ENCODE measurements at places on chromosomes 1 and 21.

DNA sequence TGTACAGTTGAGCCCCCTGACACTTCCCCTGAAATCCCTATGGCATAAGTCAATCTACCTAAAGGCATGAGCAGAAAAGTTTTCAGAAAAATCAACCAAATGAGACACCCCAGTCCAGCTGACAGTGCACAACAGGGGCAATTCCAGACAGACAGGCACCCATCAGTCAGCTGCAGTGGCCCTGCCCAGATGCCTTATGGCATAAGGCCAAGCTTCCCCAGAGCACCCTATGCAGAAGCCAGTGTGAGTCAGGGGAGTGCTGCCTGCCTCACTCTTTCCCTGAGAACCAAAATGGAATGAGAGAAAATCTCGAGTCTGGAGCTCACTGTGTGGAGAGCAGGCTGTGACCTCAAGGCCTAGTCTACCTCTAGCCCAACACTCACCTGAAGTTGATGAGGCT is 38.1 kb downstream of the MRAP start:
- DNase-seq = peak; percentile 60

GRCh38 chr1:24297187-24297851 is 21.8 kb upstream of the GRHL3 start:
- no peak for DNase-seq

DNA sequence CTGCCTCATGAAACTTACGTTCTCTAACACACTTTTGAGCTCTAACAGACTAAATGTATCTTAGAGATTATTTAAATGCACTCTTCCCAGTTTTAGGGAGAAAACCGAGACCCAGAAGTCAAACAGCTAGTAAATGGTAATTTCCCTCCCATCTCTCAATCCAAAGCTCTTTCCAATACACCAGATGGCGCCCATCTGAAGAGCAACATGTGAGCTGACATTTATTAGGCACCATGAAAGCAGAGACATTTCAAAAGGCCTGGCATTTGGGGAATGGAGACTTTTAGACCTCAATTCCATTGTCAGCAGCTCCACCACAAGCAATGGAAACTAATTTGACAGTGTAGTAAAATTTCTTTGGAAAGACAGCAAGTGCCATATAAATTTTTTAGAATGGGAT is 191.4 kb downstream of the DAB1 start:
- DNase-seq = no peak

- DNase-seq = no peak
These were observed 12.7 kb downstream of the PAFAH2 start for GRCh38 chr1:25985171-25985570.

DNA sequence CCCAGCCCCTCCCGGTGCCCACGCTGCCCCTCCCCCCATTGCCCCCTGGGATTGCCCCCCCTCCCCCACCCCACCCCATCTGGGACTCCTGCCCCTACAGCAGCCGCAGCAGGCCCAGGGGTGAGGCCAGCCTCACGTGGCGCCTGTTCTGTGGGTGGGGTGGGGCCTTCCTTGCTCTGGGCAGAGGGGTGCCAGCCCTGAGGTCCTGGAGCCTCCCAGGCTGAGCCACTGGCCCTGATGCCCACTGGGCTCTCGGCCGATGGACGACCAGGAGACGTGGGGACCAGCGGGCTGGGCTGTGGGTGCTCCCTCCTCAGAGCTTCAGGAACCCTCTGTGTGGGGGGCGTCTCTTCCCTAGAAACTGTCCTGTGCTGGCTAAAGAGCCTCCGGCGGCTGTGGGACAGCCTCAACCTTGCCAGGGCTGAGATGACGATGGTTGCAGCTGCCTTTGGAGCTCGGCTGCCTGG is 5.8 kb upstream of the C1orf159 start:
- no peak for DNase-seq

DNA sequence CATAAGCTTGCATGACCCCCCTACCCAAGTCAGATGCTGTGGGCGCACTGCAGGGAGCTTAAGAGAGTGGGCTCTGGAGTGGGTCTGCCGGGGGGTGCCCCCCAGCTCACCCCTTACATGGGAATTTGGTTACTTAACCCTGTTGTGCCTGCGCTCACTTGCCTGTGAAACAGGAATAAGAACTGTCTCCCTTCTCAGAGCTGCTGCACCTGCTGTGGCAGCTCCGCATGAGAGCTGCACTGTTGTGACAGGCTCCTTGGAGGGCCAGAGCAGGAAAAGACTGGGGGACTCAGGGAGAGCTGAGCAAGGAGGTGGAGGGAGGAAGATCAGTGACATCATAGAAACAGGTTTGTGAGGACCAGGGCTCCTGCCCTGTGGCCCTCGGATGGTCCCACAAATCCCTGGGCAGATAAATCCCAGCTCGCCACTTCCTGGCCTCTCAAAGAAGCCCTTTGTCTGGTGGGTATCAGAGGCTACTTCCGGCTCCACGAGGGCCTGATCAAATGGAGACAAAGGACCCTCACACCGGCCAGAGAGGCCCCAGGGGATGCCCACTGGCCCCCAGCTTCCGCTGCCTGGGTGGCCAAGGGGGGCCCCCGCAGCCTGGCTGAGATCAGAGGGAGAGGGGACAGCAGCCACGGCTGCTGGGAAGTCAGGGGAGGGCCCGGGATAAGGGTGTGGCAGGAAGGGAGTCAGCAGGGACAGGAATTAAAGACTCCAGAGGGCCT is 28.9 kb upstream of the LAPTM5 start:
- DNase-seq = no peak

- peak; percentile 60 for DNase-seq
These were observed 31.9 kb downstream of the MROH9 start for GRCh38 chr1:170967042-170967910.

GRCh38 chr1:73517603-73518191 is 680.3 kb downstream of the LRRIQ3 start:
- DNase-seq = no peak

GRCh38 chr1:110017792-110018191 is 16.6 kb upstream of the STRIP1 start:
- DNase-seq = no peak

- no peak for DNase-seq
These were observed 9.8 kb downstream of the ERRFI1 start for GRCh38 chr1:8016210-8016894.

- DNase-seq = no peak
These were observed 6.4 kb downstream of the TCHH start for GRCh38 chr1:152108882-152109222.

GRCh38 chr1:174794861-174795260 is 204.9 kb upstream of the CACYBP start:
- DNase-seq = no peak

GRCh38 chr1:219574484-219575087 is 38.3 kb downstream of the ZC3H11B start:
- no peak for DNase-seq

DNA sequence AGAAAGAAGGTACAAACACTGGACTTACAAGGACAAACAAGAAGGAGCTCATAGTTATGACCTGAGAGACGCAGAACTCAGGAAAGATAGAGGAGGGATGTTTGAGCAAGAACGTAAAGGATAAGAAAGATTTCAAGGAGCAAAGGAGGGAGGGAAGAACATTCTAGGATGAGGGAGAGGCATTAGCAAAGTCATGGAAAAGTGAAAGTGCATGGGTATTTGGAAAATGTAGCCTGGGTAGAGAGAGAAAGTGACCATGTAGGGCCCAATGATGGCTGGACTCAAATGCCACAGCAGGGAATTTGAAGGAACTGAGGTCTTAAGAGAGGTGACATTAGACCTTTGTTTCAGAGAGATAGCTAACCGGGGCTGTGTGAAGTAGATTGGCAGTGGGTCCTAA is 76.5 kb downstream of the SYT6 start:
- DNase-seq = no peak

- no peak for DNase-seq
These were observed 11.0 kb downstream of the EGLN1 start for GRCh38 chr1:231411036-231411531.

GRCh38 chr1:153790966-153791647 is 15.9 kb downstream of the SLC27A3 start:
- DNase-seq = peak; percentile 94

- no peak for DNase-seq
These were observed 738 bp downstream of the LURAP1 start for GRCh38 chr1:46203738-46204405.

GRCh38 chr1:230308039-230308438 is 118.1 kb downstream of the PGBD5 start:
- DNase-seq = peak; percentile 80

DNA sequence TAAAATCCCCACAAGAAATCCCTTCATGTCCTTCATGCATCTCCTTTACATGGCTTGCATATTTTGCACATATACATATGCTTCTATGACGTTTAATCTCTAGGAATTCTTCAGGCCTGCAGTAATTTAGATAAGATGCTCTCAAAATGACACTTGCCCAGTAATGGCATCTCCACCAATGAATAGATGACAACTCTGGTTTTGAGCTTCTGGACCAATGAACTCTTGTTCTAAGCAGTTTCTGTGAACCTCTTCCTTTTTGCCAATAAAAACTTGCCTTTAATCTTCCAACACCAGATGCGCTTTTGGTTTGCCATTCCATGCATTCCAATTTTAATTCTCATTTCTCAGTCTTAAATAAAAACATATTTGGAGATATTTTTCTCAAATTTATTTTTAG is 189.8 kb upstream of the OLFM3 start:
- peak; percentile 24 for DNase-seq

GRCh38 chr1:203465948-203466347 is 9.7 kb upstream of the PRELP start:
- no peak for DNase-seq

DNA sequence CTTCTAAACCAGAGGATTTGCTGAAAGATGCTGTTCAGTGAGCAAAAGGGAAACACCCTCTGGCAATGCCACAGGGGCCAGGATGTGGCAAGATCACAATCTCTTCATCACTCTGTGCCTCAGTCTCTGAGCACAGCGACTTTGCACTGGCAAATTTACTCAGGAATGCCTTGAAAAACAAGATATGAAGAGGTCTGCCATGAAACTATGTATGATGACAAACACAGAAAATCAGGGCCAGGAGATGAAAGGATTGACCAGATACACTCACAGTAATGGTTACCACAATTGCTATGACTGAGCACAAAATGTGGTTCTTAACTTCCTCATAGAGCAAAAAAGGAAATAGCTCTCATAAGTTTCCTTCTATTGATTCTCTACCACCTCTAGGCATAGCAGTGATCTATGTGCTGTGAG is 5.8 kb downstream of the TTC13 start:
- DNase-seq = peak; percentile 33

DNA sequence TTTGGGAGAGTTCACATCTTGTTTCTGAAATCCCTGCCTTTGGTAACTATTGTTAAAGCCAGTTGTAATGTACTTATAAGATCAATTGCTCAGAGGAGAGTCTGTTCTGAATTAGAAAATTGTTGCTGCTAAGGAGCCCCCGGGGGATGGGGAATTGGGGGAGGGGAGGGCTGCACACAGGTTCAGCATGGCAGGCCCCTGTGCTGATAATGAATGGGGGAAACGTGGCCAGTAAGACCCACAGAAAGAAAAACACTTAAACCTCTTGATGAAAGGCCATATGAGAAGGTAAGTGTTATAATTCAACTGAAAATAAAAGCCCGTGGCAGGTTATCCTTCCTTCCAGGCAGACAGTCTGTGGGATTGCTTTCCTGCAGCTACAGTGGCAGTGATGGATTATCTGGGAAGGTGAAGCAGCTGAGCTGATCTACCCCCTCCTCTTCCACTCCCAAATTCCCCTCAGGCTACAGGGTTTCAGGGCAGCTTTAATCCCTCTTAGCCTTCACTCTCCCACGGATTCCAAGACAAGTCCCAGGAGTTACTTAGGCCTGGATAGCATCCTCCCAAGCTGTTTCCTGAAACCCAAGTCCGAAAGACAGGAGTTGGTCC is 398.8 kb downstream of the TBX15 start:
- DNase-seq = no peak

- DNase-seq = no peak
These were observed 8.9 kb upstream of the DHRS3 start for GRCh38 chr1:12626888-12627287.

DNA sequence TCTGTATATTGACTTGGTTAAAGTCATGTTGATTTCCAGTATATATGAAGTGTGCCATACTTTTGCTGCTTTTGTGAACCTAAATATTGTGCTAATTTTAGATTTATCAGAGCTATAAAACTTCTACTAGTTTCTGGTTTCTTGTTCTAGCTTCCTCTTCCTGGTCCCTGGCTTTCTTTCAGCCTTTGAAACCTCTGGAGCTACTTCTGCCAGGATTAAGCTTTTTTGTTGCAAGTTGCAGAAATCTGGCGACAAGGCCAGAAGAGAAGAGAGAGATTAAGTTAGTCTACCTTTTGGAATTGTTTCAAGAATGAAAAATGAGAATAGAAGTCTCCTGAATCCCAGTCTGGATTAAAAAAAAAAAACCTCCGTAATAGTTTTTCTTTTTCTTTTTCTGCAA is 13.5 kb downstream of the RNF2 start:
- peak; percentile 13 for DNase-seq

- no peak for DNase-seq
These were observed 97.1 kb downstream of the ADAMTS1 start for GRCh38 chr21:26748066-26748465.

DNA sequence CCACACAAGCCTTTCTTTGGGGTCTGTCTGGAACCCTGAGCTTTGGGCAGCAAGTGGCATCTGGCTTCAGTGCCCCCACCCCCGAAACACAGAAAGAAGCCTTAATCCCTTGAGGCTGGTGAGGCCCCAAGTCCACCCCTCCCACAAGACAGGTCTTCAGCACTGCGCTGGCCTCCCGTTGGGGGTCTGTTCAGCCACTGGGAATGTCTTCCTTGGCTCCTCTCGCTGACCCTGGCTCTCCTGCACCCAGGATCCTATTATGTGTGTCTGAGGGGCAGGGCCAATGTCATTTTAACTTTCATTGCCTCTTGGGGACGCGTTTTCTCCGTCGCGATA is 26.9 kb downstream of the ATP8B2 start:
- no peak for DNase-seq
